ENCODE measurements at places on chromosomes 4 and X. TPM values are rescaled to one million over a fixed set of nuclear protein-coding genes. Genes with fewer than 3 reads are reported as not detected.

The SLC10A6 gene
- 15.6 TPM for total RNA-seq

DNA sequence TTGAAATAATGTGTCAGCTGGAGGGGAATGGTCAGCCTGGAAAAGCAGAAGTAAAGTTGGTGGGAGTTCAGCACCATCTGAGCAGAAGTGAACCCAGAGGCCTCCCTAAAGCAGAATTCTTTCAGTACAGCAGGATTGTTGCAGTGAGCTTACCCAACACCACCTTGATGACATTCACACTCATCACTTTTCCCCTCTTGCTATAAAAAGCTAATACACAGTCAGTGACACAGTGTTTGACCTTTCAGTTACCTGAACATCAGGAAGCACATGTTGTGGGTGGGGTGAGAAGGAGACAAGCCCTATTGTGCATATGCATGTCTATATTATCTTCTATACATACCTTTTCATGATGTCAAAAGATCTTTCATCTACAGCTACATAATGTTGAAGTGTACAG, 624.7 kb upstream of the ZFP42 start:
- H3K36me3 ChIP-seq = no peaks in the 10 kb centered on the region
- no peaks in the 10 kb centered on the region for H3K4me1 ChIP-seq
- no peaks in the 10 kb centered on the region for H3K27me3 ChIP-seq
- no peak overlapping the region for H3K4me3 ChIP-seq

The CXCL8 gene
- total RNA-seq = 10.8 TPM

The IL13RA1 gene
- total RNA-seq = 41.4 TPM

DNA sequence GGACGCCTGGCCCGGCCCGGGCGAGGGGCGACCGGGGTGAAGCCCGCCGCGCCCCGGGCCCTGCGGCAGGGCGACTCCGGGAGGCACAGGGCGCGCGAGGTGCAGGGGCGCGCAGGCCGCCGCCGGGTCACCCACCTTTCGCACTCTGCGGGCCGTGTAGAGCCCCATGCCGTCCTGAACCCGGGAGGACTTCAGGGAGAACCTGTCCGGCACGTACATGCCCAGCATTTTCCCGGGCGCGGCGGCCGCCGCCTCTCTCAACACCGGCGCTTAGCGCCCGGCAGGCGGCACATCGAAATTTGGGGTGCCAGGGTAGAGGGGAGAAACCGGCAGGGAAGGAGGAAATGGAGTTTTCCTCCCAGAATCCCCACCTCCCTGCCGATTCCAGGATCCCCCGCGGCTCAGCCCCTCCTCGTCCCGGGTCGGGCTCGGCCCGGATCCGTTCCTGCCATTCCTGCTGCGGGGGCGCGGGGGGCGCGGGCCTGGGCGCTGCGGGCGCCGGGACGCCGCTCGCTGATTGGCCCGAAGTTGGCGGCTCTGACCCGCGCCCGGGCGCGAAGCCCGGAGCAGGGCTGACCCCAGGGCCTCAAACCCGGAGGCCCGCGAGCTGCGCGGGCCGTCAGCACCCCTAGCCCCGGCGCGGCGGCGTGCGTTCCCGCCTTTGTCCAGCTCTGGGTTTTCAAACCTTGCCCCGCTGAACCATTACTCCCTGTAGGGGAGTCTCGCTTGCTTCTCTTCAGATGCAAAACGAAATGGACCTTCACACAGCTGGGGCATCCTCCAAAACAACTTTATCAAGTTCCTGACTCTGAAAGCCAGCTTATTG, at the start of gene PRDM5:
Gene PRDM5, minus strand, starts transcription at position 346 of the 826 bp plus-strand sequence. Its CDS starts 118 bp downstream, at position 228.
- no peaks in the 10 kb centered on the region for H3K36me3 ChIP-seq
- H3K4me3 ChIP-seq = peak within 1 kb of the TSS; percentile 81
- peak within 1 kb of the TSS; percentile 82 for H3K27ac ChIP-seq
- DNase-seq = peak; percentile 16
- no peaks in the 10 kb centered on the region for H3K4me1 ChIP-seq
- H3K27me3 ChIP-seq = no peaks in the 10 kb centered on the region

DNA sequence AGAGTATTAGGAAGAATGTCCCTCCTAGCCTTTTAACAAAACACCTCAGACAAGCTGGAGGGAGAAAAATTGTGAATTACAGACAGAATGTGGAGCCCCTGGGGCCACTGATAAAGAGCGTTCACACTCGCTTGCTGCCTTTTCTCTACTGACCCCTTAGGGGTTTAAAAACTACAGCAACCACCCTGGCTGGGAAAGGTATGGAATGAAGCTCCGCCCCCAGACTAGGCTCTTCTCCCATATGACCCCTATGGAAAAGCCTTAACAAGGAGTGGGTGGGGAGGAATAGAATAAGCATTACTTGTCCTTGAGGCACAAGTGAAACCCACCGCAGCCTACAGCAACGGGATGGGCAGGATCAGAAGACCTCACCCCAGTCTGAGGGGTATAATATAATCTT, 26.3 kb downstream of the ANKRD50 start:
- H3K4me3 ChIP-seq = no peak overlapping the region
- H3K36me3 ChIP-seq = no peaks in the 10 kb centered on the region
- no peak overlapping the region for H3K27ac ChIP-seq
- H3K4me1 ChIP-seq = no peaks in the 10 kb centered on the region
- H3K27me3 ChIP-seq = no peaks in the 10 kb centered on the region
- no peak for DNase-seq

- H3K27me3 ChIP-seq = peaks cover 86% of the 10 kb centered on the region
- no peak overlapping the region for H3K27ac ChIP-seq
- H3K4me1 ChIP-seq = peaks cover 25% of the 10 kb centered on the region
- no peaks in the 10 kb centered on the region for H3K36me3 ChIP-seq
- no peak overlapping the region for H3K4me3 ChIP-seq
Observed at GRCh38 chr4:793093-793861, 32.7 kb downstream of the CPLX1 start.

DNA sequence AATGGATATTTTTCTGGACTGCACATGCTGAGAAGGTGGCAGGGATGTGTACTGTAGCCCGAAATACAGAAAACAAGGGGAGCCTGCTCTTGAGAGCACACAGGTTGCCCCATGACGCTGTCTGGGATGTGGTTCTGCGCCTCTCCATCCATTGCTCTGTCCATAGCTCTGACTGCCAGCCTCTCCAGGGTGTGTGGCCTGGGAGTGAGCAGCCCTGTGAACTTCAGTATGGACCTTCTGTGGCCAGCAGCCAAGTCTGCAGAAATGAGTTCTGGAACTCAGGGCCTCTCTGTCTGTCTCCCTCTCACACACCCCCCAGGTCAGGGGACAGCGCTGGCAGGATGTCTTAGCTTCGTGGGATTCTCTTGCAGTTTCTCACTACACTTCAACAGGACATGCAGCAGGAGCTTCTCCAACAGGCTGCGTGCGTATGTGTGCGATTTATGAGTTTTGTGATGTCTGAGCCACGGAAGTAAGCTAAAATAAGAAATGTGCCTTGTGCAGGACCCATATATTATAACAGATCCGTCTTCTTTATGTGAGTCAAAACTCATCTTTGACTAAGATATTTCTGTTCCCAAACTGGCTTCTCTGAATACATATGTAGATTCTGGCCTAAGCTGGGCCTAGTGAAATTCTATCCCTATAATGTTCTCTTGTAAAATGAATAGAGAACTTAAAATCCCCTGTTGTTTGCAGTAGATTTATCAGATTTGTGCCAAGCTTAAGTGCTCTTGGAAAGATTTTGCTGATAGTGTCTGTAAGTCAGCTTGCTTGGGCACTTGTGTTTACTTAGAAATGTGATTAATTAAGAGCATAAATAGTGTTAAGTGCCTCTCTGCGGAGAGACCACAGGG, 40.0 kb downstream of the PROM1 start:
- H3K36me3 ChIP-seq = no peaks in the 10 kb centered on the region
- no peak for DNase-seq
- H3K27me3 ChIP-seq = no peaks in the 10 kb centered on the region
- no peak overlapping the region for H3K4me3 ChIP-seq
- no peaks in the 10 kb centered on the region for H3K4me1 ChIP-seq

DNA sequence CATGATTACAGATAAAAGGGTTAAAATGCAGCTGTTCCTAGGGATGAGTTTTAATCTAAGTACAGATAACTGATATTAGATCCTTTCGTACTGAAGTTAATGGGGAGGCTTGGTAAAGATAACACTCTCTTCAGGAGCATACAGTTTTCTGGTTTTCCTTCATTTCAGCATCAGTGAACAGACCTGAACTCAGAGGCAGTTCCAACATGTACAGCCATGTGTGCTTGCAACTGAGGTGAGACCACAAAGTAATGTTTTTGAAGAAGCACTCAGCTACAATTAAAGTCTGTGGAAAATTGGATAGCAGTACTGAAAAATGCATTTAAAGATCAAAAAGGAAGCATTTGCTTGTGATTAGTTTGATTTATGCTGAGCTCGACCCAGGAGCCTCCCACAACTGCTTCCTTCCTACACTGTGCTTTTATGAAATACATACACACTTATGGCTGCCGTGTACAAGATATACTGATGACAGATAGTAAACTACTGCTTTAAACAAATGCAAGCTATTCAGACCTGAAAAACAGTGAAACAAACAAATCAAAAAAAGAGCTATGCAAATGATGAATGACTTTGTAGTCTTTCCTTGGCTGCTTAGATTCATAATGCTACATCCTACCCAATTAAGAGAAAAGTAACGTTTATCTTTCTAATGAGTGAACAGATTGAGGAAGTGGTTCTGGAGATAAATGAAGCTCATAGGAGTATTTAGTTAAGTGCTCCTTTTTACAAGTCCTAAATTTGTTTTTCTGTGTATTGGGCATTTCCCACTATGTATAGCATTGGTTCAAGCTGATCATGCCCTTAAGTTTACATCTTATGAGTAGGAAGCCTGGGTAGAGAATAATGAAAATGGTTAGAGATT, 68.4 kb downstream of the PDLIM5 start:
- no peak overlapping the region for H3K4me3 ChIP-seq
- peaks cover 11% of the 10 kb centered on the region for H3K4me1 ChIP-seq
- no peaks in the 10 kb centered on the region for H3K27me3 ChIP-seq
- H3K27ac ChIP-seq = no peak overlapping the region
- no peaks in the 10 kb centered on the region for H3K36me3 ChIP-seq
- no peak for DNase-seq

DNA sequence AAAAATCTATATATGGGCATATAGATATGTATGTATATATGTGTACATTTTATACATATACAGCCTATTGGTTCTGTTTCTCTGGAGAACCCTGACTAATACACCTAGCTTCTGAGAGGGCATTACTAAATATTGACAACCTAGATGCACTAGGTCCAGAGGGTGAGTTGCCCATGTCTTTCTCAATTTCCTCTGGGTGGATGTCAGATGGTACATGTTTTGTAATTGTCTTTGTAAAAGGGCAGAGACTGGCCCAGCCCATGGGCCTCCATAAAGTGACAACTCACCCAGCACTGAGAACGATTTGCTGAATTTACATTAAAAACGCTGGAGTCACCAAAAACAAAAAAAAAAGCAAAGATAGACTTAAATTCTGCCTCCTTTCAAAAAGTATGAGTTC, 198.5 kb upstream of the FAM241A start:
- H3K4me3 ChIP-seq = no peak overlapping the region
- H3K4me1 ChIP-seq = no peaks in the 10 kb centered on the region
- no peaks in the 10 kb centered on the region for H3K27me3 ChIP-seq
- H3K27ac ChIP-seq = no peak overlapping the region
- H3K36me3 ChIP-seq = no peaks in the 10 kb centered on the region

- no peaks in the 10 kb centered on the region for H3K36me3 ChIP-seq
- H3K27me3 ChIP-seq = no peaks in the 10 kb centered on the region
- no peak overlapping the region for H3K27ac ChIP-seq
- no peaks in the 10 kb centered on the region for H3K4me1 ChIP-seq
Observed at GRCh38 chrX:96182366-96182765, 502.3 kb upstream of the DIAPH2 start.

The FAM47E gene
- total RNA-seq = 1.7 TPM

- no peak overlapping the region for H3K4me3 ChIP-seq
- no peaks in the 10 kb centered on the region for H3K4me1 ChIP-seq
- H3K27me3 ChIP-seq = no peaks in the 10 kb centered on the region
- no peak for DNase-seq
Observed at GRCh38 chr4:100422894-100423293, 94.9 kb downstream of the EMCN start.

GRCh38 chr4:42401171-42401570, 3.9 kb downstream of the SHISA3 start:
- no peak overlapping the region for H3K4me3 ChIP-seq
- H3K4me1 ChIP-seq = peaks cover 17% of the 10 kb centered on the region
- H3K27me3 ChIP-seq = peaks cover 40% of the 10 kb centered on the region
- H3K27ac ChIP-seq = no peak overlapping the region
- no peaks in the 10 kb centered on the region for H3K36me3 ChIP-seq
- no peak for DNase-seq

The ADGRG2 gene
- total RNA-seq = 5.3 TPM

DNA sequence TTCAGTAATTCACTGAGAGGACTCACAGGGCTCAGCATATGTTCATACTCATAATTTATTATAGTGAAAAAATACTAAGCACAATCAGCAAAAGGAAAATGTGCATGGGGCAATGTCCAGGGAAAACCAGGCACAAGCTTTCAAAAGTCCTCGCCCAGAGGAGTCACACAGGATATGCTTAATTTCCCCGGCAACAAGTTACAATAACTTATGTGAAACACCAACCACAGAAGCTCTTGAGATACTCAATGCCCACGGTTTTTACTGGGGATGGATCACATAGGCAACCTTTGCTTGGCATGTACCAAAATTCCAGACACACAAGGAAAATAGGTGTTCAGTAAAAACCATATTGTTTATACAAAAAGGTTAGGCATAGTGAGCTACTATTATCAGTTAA, 38.5 kb upstream of the STPG2 start:
- no peaks in the 10 kb centered on the region for H3K36me3 ChIP-seq
- no peak overlapping the region for H3K4me3 ChIP-seq
- no peaks in the 10 kb centered on the region for H3K4me1 ChIP-seq

The IL1RAPL1 gene
- 8.2 TPM for total RNA-seq

GRCh38 chr4:182338063-182338462, 94.9 kb downstream of the TENM3 start:
- H3K4me3 ChIP-seq = no peak overlapping the region
- no peak for DNase-seq

The CTAG2 gene
- not detected for total RNA-seq

The TLR1 gene
- total RNA-seq = 29.1 TPM

The NALF2 gene
- total RNA-seq = not detected

The SNCA gene
- total RNA-seq = 150 TPM

The CHM gene
- 16.2 TPM for total RNA-seq

The XKRX gene
- 0.84 TPM for total RNA-seq

DNA sequence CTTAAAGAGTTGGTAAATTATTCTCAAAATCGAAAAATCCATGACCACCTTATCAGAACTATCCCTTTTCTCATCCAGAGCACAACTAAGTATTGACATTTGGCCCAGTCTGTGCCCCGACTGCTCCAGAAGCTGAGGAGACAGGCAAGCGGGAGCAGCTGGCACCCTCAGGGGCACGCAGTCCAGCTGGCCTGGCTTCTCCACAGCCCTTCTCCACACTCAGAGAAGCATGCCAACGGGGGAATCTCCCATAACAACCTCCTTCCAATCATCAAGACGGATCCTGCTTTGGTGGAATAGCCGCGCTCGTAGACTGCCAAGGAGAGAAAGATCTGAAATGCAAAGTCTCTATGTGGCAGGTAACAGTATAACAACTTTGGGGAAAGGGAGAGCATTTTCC, 85.4 kb downstream of the AFAP1 start:
- H3K4me1 ChIP-seq = no peaks in the 10 kb centered on the region
- DNase-seq = no peak
- H3K27ac ChIP-seq = no peak overlapping the region
- no peak overlapping the region for H3K4me3 ChIP-seq
- no peaks in the 10 kb centered on the region for H3K36me3 ChIP-seq
- H3K27me3 ChIP-seq = no peaks in the 10 kb centered on the region

The SHROOM2 gene
- 5.0 TPM for total RNA-seq

GRCh38 chrX:40883021-40883619, 147.8 kb upstream of the MED14 start:
- no peak for DNase-seq
- H3K4me1 ChIP-seq = no peaks in the 10 kb centered on the region
- no peaks in the 10 kb centered on the region for H3K36me3 ChIP-seq
- H3K4me3 ChIP-seq = no peak overlapping the region
